ENCODE measurements at places on chromosomes 3 and 15.
A peak's percentile ranks its signal among the peaks of the same experiment; 100 is the strongest.

GRCh38 chr3:172125053-172125452, 85.7 kb downstream of the FNDC3B start:
- DNase-seq = no peak

GRCh38 chr3:8170971-8171508, 330.6 kb upstream of the LMCD1 start:
- DNase-seq = no peak

DNA sequence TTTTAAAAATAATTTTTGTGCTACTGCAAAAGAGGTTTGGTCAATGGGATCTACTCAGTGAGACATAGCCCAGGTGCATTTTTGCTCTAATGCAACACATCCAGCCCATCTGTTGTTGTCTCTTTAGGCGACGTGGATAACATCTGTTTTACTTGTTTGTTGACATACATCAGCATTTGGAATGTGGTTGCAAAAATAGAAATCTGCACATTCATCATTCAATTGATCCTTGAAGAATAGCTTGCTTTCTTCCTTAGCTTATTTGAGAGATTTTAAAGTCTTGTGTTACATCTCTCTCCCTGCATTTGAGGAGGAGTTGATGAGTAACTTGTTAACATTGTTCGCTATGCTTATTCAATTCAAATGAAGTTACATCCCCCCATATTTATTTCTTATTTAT, 1202.3 kb downstream of the NSUN3 start:
- DNase-seq = no peak

DNA sequence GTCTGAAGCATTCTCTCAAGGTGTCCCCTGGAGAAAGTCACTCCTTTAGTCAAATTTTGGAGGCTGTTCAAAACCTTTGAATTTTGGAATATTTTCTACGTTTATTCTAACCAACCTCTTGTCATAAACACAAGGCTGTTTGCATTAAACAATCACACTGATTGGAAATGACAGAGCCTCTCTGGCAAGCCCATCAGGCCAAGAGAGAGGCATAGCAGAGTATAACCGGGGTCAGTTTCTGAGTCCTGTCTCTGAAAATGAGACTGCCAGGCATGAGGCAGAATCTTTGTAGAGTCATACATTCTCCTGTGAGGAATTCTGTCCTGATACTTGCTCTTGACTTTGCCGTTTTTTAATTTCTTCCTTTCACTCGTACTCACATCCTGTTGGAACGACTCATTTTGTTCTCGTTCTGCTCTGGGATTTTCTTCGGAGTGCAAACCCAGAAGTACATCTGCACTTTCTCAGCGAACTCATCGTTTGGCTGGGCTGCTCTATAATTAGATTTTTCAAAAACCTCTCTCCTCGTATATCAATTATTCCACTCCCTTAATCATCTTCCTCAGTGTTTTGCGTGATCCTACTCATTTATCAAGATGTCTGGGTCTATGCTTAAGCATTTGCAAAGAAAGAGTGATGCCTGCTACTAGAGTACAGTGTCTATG, 114.2 kb downstream of the AGBL1 start:
- no peak for DNase-seq

DNA sequence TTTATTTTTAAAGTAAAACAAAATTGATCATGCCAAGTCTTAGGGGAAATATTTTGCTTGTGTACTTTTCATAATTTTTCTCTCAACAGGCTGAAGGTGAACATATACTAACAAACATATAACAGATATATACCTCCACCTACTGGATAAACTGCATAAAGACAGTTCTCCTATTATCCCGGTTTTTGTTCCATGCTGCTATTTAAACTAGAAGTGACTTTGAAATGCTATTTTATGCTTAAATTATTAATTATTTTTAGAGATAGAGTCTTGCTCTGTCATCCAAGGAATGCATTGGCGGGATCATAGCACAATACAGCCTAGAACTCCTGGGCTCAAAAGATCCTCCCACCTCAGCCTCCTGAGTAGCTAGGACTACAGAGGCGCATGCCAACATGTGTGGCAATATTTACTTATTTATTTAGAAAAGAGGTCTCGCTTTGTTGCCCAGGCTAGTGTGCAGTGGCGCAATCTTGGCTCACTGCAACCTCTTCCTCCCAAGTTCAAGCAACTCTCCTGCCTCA, 49.8 kb downstream of the ST3GAL6 start:
- no peak for DNase-seq

GRCh38 chr15:44568338-44568737, 31.4 kb downstream of the EIF3J start:
- DNase-seq = no peak

DNA sequence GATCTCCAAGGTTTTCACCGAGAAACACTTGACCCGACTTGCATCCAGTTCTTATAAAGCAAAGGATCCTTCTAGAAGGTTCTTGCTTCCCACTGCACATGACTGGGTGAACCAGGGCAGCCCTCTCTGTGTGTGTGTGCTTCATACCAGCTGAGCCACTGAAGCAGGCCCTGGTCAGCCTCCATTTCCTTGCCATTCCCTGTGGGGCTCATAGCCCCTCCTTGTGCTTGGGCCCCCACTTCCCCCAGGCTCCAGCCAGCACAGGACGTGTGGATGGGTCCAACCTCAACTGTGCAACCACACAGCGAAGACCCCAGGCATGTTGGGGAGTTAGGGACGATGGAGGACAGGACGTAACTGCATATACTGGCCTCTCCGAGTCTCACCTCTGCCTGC, 15.5 kb downstream of the KLF15 start:
- no peak for DNase-seq

- no peak for DNase-seq
Measured at GRCh38 chr3:108664266-108664665, 74.7 kb downstream of the DZIP3 start.

- no peak for DNase-seq
Measured at GRCh38 chr15:47427463-47427862, 289.8 kb upstream of the SEMA6D start.

- no peak for DNase-seq
Measured at GRCh38 chr3:179348325-179349013, 960 bp downstream of the MFN1 start.

- DNase-seq = no peak
Measured at GRCh38 chr3:88930611-88931010, 176.8 kb upstream of the EPHA3 start.

GRCh38 chr3:57596495-57597126, 533 bp downstream of the ARF4 start:
- DNase-seq = no peak

- no peak for DNase-seq
Measured at GRCh38 chr3:127452321-127452821, 138.2 kb downstream of the TPRA1 start.

DNA sequence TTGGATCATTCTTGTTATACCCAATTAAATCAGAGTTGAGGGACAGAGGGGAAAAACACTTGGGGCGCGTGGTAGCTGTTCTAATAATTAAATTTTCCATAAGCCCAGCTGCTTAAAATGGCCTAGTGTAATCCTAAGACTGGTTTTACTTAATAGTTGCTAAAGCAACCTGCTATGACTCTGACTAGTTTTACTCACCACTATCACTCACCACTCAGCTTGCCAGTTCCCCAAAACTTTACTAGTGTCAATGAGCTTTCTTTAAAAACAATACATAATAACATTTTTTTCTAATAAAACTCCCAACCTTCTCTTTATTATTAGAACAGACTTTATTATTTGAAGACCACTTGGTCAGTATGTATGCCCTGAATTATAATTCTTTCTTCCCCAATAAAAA, 49.6 kb downstream of the ECT2 start:
- DNase-seq = no peak

DNA sequence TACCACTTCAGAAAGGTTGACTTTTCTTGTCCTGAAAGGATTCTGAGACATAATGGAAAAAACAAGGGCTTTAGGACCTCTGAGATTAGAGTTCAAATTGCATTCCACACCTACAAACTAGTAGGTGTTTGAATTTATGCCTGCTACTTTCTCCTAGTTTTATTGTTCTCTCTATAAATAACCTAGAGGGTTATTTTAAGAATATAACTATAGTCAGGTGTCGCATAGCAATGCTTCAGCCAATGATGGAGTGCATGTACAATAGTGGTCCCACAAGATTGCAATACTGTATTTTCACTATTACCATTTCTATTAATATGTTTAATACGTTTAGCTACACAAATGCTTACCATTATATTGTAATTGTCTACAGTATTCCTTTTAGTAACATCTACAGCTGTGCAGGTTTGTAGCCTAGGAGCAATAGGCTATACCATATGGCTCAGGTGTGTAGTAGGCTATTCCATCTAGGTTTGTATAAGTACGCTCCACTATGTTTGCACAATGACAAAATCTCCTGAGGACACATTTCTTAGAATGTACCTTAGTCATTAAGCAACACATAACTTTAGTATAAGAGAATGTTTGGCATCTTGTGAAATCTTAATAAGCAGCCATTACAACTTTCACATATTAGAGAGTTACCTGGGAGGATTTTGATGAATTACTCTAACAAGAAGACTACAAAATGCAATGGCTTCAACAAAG, 1352.5 kb downstream of the ZPLD1 start:
- no peak for DNase-seq

GRCh38 chr3:129000742-129001100, 383 bp upstream of the EFCC1 start:
- no peak for DNase-seq

DNA sequence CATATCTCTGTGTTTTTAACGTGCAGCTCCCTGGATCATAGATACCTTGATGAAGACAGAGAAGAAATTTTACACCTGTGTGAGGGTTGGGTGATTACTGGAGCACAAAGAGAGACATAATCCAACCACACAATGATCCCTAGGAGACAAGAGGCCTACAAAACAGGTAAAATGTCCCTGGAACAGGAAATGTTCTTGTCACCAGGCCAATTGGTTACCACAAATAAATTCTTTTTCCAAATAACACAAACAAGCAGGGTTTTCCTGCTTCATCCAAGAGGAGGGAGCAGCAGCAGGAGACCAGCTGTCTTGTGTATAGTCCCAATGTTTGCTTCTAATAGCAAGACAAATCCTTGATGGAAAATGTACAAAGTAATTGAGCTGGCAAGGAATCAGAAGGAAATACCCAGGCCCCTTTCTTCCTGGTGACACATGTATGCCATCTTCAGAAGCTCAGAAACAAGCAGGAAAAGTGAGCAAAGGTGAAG, 1.4 kb downstream of the MGLL start:
- DNase-seq = peak; percentile 79

DNA sequence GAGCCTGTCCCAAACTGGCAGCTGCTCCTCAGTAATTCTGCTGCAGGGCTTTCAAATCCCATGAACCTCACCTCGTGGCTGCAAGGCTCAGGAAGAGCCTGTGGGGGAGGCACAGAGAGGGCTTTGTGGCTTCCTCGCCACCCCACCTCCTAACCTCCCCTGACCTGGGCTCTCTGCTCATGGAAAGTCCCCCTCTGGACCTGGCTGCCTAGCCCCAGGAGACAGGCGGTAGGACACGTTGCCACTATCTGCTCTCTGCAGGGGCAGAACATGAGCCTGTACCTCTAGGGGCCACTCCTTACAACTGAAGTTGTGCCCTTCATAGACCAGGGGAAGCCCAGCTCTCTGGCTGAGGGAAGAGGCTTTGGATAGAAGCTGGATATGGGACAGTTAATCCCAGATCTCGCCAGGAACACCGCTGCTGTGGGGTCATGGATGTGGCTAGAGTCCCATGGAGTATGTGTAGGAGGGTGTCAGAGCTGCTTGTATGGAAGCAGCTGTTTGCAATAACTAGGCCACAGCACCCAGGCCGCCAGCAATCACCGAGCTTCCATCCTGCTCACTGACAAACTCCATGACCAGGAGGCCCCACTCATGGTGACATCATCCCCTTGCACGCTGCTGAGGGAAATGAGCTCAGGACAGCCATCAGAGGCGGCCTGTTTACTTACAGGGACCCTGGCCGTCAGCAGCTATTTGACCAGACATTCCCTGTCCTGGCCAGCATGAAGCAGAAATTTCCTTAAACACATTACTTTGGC, 34.0 kb upstream of the CILP start:
- no peak for DNase-seq

DNA sequence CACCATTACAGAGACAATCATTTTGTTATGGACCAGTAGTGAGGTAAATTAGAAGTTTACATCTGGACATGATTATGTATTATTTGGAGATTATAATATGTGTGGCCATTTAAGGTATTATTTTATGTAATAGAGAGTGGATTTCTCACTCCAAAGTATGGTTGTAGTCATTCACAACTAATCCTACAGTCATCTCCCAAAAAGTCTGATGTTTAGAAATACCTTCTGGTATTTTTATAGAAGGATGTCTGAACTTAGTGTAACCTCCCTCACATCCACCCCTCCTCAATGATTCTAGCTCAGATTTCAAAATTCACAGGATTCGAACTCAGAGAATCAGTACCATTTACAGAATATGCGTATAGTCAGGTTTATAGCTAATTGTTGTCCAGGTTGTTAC, 346.6 kb upstream of the MEIS2 start:
- no peak for DNase-seq

DNA sequence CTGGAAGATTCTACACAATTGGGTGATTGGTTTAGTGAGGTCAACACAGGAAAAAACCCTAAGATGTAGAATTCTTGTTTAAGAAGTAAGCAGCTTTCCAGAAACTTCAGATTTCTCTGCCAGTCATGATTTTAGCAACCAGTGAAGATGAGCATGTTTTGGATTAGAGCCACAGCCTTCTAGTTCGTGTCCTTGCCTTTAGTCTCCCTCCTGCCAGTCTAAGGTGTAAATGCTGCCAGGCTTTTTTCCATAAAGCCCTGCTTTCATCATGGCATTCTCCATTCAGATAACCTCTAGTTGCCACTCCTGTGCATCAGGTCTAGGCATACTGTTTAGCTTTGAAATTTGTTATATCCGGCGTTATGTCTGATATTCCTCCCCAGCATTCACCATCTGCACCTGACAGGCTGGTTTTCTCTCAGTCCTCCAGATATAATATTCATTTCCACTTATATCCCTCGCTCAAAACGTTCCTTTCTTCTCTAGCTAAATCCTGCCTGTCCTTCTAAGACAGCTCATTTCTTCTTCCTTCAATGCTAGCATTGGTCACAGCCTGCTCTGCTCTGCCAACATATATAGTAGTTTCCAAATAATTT, 37.4 kb downstream of the SYN2 start:
- no peak for DNase-seq

- no peak for DNase-seq
Measured at GRCh38 chr3:81459733-81460132, 301.7 kb downstream of the GBE1 start.

DNA sequence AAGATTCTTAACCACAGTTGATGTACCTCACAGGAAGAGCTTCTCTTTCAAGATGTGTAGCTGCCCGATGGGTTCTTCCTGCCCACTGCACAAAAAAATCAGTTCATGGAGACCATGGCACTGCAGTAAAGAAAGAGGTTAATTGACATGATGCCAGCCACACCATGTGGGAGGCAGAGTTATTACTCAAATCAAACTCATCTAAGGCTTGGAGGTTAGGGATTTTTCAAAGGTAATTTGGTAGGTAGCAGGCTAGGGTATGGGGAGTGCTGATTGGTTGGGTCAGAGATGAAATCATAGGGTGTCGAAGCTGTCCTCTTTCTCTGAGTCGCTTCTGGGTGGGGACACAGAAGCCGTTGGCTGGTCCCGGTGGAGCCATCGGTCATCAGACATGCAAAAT, 57.4 kb upstream of the BDH1 start:
- DNase-seq = no peak

All from NCI-H2107 (cell line).